ENCODE measurements at places on chromosomes 7 and 10. TPM values are rescaled to one million over a fixed set of nuclear protein-coding genes. Genes with fewer than 3 reads are reported as not detected.

The FAM25C gene
- polyA plus RNA-seq: 26.2 TPM

The BAMBI gene
- polyA plus RNA-seq: 2.9 TPM

The CABCOCO1 gene
- polyA plus RNA-seq: 0.40 TPM

The SSBP1 gene
- polyA plus RNA-seq: 230 TPM

The MLXIPL gene
- polyA plus RNA-seq: 0.05 TPM

The GNAT3 gene
- not detected for polyA plus RNA-seq

The SMO gene
- 6.2 TPM for polyA plus RNA-seq

DNA sequence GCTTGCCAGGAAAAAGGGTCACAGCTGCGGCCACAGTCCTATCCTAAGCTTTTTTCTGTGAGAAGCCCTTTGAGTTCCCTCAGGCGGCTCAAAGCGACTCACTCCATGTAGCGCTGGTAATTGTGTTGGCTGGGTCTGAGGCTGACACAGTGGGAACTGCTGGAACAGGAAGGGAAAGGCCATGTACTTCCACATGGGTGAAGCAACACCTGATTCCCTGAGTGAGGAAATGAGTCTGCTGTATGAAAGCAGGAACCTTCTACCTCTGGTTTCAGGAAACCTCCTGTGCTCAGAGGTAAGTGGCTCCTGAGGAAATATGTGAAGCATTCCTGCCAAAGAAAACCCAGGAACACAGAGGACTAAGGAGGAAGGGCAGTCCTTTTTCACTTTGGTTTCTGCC is 734.6 kb upstream of the SORCS1 start:
- no peak overlapping the region for H3K4me3 ChIP-seq
- DNase-seq: no peak
- no peak overlapping the region for H3K27ac ChIP-seq
- H3K36me3 ChIP-seq: no peaks in the 10 kb centered on the region
- H3K4me1 ChIP-seq: no peaks in the 10 kb centered on the region
- no peaks in the 10 kb centered on the region for H3K27me3 ChIP-seq

DNA sequence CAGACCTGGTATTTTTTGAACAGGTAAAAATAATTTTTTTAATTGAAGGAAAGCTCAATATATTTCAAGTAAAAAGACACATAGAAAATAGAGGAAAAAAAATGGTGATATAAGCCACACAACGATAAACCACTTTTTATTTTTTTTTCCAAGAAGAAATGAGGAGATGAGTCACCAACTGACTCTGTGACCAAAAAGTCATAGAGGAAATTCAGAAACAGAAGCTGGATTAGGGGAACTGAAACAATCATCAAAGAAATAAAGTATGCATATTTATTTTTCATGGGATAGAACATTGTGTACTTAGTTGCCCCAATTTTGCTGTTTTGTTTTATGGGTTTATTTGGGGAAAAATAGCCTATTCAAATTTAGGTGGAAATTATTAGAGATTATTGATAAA is 176.8 kb upstream of the AGR3 start:
- H3K27ac ChIP-seq: no peak overlapping the region
- H3K36me3 ChIP-seq: no peaks in the 10 kb centered on the region
- no peak overlapping the region for H3K4me3 ChIP-seq
- H3K27me3 ChIP-seq: no peaks in the 10 kb centered on the region
- no peak for DNase-seq

DNA sequence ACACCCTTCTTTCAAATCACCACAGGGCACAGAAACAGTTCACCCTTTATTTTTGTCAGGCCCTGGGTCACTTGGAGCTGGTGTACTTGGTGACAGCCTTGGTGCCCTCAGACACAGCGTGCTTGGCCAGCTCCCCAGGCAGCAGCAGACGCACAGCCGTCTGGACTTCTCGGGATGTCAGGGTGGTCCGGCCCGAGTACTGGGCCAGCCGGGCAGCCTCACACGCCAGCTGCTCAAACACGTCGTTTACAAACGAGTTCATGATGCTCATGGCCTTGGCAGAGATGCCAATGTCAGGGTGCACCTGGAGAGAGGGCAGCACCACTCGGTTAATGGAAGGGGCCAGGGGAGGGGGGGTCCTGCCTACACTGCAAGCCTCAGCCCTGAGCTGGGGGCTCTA is 2.5 kb downstream of the H2BK1 start:
- H3K4me1 ChIP-seq: no peaks in the 10 kb centered on the region
- no peaks in the 10 kb centered on the region for H3K36me3 ChIP-seq
- peaks cover 32% of the 10 kb centered on the region for H3K27me3 ChIP-seq
- H3K27ac ChIP-seq: no peak overlapping the region
- no peak for DNase-seq
- no peak overlapping the region for H3K4me3 ChIP-seq

- H3K4me1 ChIP-seq: no peaks in the 10 kb centered on the region
- no peaks in the 10 kb centered on the region for H3K27me3 ChIP-seq
- H3K4me3 ChIP-seq: no peak overlapping the region
- DNase-seq: no peak
- H3K36me3 ChIP-seq: no peaks in the 10 kb centered on the region
- H3K27ac ChIP-seq: no peak overlapping the region
Measured at GRCh38 chr10:125363791-125364190, 203.4 kb upstream of the CTBP2 start.

GRCh38 chr10:107072786-107073185 is 91.7 kb downstream of the SORCS1 start:
- no peaks in the 10 kb centered on the region for H3K4me1 ChIP-seq
- no peaks in the 10 kb centered on the region for H3K27me3 ChIP-seq
- DNase-seq: no peak

GRCh38 chr10:113681533-113682470 is 2.1 kb downstream of the CASP7 start:
- no peaks in the 10 kb centered on the region for H3K36me3 ChIP-seq
- DNase-seq: no peak
- H3K4me3 ChIP-seq: no peak overlapping the region
- no peaks in the 10 kb centered on the region for H3K27me3 ChIP-seq

DNA sequence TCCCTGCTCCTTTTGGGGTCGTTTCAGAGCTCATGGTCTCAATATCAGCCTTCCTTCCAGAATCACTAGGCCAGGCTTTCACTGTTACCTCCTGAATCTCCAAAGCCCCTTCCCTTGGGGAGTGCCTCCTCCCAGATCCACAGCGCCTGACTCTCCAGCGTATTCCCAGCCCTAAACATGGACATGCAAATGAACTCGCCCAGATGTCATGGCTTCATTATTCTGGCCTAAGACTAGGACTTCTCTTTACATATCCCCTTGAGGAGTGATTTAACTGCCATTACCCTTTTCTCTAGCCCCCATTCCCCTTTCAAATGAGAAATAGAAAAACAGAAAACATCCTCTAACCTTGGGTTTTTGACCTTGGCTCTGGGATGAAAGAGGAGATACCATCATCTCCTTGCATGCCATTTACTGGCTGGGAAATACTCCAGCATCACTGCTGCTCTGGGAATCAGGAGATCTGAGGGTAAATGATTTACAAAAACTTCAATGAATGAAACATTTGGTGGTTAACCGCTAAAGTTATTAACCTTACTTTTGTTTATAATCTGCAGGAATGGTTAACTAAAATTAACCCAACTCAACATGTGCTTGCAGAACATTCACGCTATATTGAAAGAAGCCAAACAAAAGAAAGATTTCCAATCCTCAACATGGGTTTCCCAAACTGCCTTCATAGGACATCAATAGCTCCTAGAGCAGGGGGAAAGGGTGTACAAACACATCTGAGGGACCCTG is 37.0 kb downstream of the FAM171A1 start:
- H3K27ac ChIP-seq: no peak overlapping the region
- no peaks in the 10 kb centered on the region for H3K36me3 ChIP-seq
- DNase-seq: no peak
- H3K4me3 ChIP-seq: no peak overlapping the region

GRCh38 chr10:107163881-107164861 is at the start of gene SORCS1:
Gene SORCS1, minus strand, starts transcription at chr10:107164706.
- no peaks in the 10 kb centered on the region for H3K4me1 ChIP-seq
- no peak within 1 kb of the TSS for H3K27ac ChIP-seq
- no peak for DNase-seq
- H3K4me3 ChIP-seq: no peak within 1 kb of the TSS
- H3K27me3 ChIP-seq: peaks cover 21% of the 10 kb centered on the region

DNA sequence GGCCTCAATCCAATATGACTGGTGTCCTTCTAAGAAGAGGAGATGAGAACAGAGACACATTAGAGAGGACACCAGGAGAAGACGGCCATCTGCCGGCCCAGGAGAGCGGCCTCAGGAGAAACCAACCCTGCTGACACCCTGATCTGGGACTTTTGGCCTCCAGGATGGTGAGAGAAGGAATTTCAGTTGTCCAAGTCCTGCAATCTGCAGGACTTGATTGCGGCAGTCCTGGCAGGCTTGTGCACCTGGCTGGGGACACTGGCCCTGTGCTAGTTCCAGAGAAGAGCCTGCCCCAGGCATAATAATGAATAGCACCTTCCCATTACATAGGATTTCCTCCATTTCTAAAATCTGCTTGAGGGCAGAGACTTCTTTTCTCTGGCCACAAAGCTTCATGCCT is 409.9 kb upstream of the SHH start:
- no peaks in the 10 kb centered on the region for H3K27me3 ChIP-seq
- no peak overlapping the region for H3K27ac ChIP-seq
- no peaks in the 10 kb centered on the region for H3K4me1 ChIP-seq
- no peak for DNase-seq
- H3K4me3 ChIP-seq: no peak overlapping the region

DNA sequence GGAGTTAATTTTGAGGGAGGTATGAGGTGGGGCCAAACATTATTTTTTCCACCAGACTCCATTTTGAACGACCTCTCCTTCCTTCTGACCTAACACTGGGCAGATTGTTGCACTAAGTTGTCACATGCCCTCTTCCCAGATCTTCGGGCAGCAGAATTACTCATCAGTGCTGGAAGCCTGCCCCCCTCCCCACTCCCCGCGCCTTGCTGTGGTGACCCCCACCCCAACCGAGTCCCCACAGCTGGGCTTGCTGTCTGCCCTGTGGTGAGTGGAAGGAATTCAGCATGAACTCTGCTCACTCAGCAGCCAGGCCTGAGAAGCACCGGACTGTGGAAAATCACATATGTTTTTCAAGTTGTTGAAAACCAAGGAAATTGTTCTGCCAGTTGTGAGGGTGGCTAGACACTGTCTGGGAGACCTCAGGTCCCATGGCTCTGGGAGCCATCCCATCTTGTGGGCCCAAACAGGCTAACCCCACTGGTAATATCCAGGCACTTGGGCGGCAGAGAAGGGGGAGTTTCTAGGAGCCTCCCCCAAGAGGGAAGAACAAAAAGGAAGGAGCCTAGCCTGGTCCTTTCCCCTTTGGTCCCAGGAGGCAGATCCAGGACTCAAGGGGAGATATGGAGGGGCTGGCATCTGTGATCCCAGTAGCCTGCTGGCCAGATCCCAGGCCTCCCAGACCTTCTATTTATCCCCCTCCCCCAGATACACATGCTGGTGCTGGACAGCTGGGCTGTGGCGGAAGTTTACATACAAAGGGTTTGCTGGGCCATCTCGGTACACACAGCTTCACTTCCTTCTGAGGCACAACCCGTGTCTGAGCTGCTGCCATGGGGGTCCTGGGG is 3.5 kb upstream of the AEBP1 start:
- no peak overlapping the region for H3K4me3 ChIP-seq
- H3K4me1 ChIP-seq: peaks cover 25% of the 10 kb centered on the region
- no peak for DNase-seq
- H3K27ac ChIP-seq: no peak overlapping the region

DNA sequence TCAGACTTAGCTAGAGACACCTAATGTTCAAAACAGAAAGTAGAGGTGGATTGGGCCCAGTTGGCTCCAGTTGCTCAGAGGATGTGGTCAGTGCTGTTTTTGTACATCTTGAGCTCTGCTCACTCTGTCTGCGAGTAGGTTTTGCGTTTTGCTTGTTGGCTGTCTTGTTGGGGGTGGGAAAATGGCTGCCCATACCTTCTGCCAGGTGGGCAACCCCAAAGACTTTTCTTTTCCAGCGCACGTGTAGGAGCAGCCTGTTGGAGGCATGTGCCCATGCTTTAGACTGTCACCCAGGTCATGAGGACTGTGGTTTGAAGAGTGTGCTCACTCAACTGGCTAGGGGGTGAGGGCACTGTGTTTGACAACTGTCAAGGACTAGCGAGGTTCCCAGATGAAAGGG is 73.9 kb downstream of the KAT6B start:
- DNase-seq: no peak
- H3K27ac ChIP-seq: no peak overlapping the region
- H3K4me1 ChIP-seq: peaks cover 10% of the 10 kb centered on the region
- no peak overlapping the region for H3K4me3 ChIP-seq
- H3K36me3 ChIP-seq: no peaks in the 10 kb centered on the region

GRCh38 chr10:76778914-76779795 is 858.5 kb downstream of the KCNMA1 start:
- no peaks in the 10 kb centered on the region for H3K27me3 ChIP-seq
- H3K4me1 ChIP-seq: no peaks in the 10 kb centered on the region
- H3K4me3 ChIP-seq: no peak overlapping the region
- no peaks in the 10 kb centered on the region for H3K36me3 ChIP-seq

Measured in keratinocyte (primary cell).